Activated CD4-positive, alpha-beta memory T cell treated with anti-CD3 and anti-CD28 coated beads for 36 hours (primary cell): ENCODE measurements at places on chromosomes 5 and 9. TPM values are rescaled to one million over a fixed set of nuclear protein-coding genes. Genes with fewer than 3 reads are reported as not detected.

DNA sequence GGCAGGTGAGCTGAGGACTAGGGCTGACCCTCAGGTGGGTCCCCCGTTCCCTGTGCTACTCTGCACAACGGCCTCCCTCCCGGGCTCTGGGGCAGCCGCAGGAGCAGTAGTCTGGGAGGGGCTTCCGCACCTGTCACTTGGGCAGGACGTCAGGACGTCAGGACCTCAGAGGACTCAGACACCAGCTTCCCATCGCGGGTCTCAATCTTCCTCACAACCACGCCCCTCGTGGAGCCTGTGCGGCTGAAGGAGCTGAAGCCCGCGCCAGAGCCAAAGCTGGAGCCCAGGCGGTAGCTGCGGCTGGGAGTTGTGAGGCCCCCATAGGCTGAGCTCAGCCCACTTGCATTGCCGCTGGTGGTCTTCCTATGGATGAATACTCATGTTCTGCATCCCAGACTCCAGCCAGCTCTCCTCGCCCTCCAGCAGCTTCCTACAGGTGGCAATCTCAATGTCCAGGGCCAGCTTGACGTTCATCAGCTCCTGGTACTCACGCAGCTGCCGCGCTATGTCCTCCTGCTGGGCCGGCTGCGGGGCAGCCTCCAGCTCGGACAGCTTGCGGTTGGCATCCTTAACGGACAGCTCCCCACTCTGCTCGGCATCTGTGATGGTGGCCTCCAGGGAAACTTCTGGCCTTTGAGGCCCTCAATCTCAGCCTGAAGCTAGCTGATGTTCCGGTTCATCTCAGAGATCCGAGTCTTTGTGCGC, 381.4 kb upstream of the RGMB start:
- no peak for DNase-seq

GRCh38 chr5:171893290-171893886, 107.8 kb downstream of the SMIM23 start:
- DNase-seq, result peak; percentile 13

- no peak for DNase-seq
Observed at GRCh38 chr9:128887914-128888350, 6.0 kb downstream of the LRRC8A start.

DNA sequence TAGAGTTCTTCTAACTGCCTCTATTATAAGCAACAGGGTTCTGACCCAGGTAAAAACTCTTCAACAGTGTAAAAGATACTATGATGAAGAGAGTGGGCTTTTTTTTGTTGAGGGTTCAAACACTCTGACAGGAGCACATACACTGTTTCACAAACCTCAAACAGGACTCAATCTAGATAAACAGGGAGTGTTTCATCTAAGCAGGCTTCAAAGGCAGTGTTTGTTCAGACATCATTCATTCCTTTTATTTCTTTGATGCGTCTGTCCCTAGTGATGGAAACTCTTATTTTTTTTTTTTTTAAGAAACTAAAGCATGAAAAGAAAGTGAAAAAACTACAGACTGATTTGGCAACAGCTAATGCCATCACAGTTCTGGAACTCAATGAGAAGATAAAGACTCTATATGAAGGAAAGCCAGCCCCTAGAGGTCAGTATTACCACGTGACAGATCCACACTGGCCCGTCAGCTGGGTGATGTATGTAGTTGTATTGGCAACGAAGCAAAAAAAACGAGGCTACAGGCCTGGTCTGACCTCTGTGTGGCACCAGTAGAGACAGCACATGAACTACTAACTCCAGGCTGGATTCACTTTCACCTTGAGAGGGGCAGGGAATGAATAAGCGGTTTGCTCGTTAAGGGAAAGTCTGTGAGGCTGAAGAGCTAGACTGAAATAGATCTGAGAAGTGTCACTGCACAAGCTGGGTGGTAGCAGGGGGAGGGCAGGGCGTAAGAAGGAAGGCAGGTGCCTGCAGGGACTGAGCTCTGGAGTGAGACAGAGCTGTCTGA, 172.2 kb downstream of the CCDC192 start:
- peak; percentile 44 for DNase-seq

- no peak for DNase-seq
Observed at GRCh38 chr5:14292766-14293658, 149.9 kb downstream of the TRIO start.

- no peak for DNase-seq
Observed at GRCh38 chr9:16501726-16502125, 368.7 kb downstream of the BNC2 start.

GRCh38 chr5:128014578-128014977, 69.0 kb upstream of the SLC12A2 start:
- DNase-seq, result no peak

GRCh38 chr9:10094563-10094962, 518.2 kb downstream of the PTPRD start:
- DNase-seq, result no peak

DNA sequence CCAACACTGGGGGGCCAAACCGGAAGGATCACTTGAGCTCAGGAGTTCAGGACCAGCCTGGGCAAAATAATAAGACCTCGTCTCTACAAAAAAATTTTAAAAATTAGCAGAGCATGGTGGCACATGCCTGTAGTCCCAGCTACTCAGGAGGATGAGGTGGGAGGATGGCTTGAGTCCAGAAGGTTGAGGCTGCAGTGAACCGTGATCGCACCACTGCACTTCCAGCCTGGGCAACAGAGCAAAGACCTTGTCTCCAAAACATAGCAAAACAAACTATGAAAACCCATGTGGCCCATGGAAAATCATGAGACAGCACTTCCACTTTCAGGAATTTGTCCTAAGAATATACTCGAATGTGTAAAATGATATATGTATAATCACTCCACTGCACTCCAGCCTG, 6.1 kb downstream of the SETX start:
- no peak for DNase-seq

- DNase-seq, result no peak
Observed at GRCh38 chr5:75306746-75307145, 30.3 kb upstream of the HMGCR start.

GRCh38 chr5:57102905-57103255, 71.0 kb upstream of the GPBP1 start:
- no peak for DNase-seq

Gene HAVCR2
- total RNA-seq, result 23.2 TPM

Gene GLDC
- 9.9 TPM for total RNA-seq

Gene PCDHGA6
- total RNA-seq, result 0.05 TPM

Gene TMEM8B
- 5.9 TPM for total RNA-seq
